Left kidney (tissue), 8 donors: ENCODE measurements at places on chromosomes 11 and 22. TPM values are rescaled to one million over a fixed set of nuclear protein-coding genes. Genes with fewer than 3 reads are reported as not detected.

ANO5 gene
- polyA plus RNA-seq, result 6.5 TPM

OTOG gene
- 0.83 TPM for polyA plus RNA-seq

TRMT2A gene
- polyA plus RNA-seq, result 46.0 TPM

XKR3 gene
- not detected for polyA plus RNA-seq

NFRKB gene
- polyA plus RNA-seq, result 56.1 TPM

FAM180B gene
- 0.33 TPM for polyA plus RNA-seq

ELF5 gene
- polyA plus RNA-seq, result 78.7 TPM

SCGB1A1 gene
- not detected for polyA plus RNA-seq

NFAM1 gene
- polyA plus RNA-seq, result 0.81 TPM

MAP6 gene
- polyA plus RNA-seq, result 8.6 TPM

SLC25A45 gene
- 7.2 TPM for polyA plus RNA-seq

CCDC34 gene
- polyA plus RNA-seq, result 29.8 TPM

ALDH3B2 gene
- 2.8 TPM for polyA plus RNA-seq

POU2AF2 gene
- not detected for polyA plus RNA-seq

BTG4 gene
- not detected for polyA plus RNA-seq

DNA sequence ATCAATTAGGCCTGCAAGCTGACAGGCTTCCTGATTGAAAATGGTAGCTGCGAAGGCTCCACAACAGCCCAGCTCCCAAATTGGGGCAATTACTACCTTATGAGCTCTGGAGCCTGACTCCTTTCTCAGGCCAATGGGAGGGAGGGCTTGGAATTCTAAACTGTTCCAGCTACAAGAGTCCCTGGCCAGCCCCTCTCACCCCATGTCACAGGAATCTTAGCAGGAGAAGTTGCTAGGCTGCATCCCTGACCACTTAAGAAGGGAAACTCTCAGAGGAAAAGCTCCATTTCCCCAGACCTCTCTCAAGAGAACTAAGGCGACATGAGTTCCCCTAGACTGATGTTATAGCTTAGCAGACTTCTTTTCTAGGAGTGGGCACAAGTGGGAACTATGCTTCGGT lies 4.9 kb downstream of the LRP4 start:
- DNase-seq, result no peak

DNA sequence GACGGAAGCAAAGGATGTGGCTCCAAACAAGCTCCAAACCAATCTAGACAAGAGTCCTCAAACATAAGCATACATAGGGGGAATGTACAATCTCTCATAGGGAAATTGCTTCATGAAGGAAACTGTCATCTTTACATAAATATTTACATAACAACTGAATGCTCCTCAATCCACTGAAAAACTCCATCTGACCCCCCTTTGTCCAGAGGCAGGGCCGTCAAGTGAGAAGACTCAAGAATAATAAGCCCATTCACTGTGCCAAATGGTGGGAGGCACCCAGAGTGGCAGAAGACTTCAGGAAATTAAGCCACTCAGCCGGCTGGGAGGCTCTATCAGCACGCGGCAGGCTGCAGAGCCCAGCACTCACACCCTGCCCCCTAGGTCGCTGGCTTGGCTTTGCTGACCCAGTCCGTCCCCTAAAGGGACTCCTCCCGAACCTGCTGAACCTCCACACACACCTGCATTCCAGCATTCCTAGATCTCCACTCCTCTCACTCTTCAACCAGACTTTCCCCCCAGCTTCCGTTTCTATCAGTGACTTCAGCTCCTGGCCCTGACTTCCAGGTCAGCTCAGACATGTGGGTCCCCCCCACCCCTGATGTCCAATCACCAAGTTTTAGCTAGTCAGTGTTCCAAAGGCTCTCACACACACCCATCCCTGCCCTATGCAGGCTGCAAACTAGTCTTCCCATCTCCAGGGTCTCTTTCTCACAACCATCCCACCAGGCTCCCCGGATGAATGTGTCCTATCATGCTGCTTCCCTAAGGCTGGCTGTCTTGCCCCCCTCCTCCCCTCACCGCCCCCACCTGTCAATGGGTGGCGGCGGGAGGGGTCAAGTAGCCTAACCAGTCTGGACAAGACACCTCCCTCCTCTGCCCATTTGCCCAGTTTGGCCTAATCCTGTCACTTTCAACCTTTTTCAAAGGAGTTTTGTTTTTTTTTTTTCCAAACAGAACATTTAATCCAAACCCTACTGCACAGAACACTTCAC lies 11.3 kb downstream of the VPS37C start:
- no peak for DNase-seq

GRCh38 chr11:66883016-66883965 lies 26.4 kb downstream of the LRFN4 start:
- no peak for DNase-seq

GRCh38 chr11:59076876-59077571 lies 9.1 kb upstream of the GLYATL1B start:
- DNase-seq, result no peak

- no peak for DNase-seq
Measured at GRCh38 chr11:44943696-44944095, 7.0 kb downstream of the TP53I11 start.

DNA sequence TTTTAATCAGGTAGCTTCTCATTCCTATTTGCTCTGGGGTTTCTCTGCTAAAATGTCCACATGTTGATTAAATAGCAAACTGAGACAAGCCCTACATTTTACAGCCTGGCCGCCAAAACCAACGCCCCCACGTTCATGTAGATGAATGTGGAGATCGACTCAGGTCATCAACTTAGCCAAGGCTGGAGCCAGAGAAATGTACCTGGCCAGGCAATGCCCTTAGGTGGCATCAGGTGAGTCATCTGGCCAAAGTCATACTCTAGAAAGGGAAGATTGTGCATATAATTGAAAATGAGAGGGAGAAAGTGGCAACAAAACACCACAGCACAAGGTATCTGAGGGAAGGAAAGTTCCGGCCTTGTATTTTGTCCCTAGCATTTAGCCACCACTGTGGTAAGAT lies 37.1 kb upstream of the CCDC89 start:
- DNase-seq, result no peak

DNA sequence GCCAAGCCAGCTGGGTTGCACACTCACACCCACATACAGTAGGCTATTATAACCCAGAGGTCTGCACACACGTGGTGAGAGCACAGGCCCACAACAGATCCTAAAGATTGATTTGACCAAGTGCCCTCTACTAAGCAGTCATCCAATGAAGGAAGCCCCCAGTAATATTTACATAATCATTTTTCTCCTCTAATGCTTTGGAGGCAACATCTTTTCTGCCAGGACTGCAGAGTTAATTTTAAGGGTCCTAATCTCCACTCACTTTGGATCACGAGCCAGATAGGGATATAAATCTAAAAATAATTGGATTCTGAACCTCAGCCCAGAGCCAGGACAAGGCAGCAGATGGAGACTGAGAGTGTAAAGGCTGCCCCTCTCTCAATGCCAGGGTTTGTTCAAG lies 49.1 kb upstream of the MTNR1B start:
- no peak for DNase-seq

DNA sequence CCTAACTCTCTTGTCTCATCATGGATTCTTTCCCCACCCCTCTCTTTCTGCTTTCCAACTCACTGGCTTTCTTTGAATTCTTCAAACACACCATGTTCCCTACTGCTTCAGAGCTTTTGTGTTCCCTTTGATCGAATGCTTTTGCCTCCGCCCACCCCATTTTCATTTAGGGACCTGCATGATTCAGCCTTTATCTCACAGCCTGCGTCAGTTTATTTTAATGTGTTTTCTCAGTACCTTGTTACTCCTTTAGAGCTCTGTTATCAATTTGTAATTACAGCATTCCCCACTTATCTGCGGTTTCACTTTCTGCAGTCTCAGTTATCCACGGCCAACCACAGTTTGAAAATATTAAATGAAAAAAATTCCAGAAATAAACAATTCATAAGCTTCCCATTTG lies 451.3 kb downstream of the METTL15 start:
- no peak for DNase-seq

DNA sequence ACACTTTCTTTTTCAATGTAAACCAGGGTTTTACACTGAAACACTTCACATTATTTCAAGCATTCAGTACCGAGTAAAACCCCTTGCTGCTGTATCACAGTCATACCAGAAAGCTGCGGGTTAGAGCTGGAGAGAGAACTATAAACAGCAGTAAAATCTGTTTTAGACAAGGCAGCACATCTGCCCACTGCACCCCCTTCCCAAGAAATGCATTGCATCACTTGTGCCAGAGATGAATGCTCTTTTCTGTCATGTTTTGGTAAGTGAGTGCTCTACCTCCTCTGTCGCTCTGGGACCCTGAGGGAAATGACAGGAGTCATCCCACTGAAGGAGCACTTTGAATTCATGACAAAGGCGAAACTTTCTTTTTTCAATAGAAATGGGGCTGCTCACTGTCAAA lies 107.2 kb downstream of the MAML2 start:
- no peak for DNase-seq

DNA sequence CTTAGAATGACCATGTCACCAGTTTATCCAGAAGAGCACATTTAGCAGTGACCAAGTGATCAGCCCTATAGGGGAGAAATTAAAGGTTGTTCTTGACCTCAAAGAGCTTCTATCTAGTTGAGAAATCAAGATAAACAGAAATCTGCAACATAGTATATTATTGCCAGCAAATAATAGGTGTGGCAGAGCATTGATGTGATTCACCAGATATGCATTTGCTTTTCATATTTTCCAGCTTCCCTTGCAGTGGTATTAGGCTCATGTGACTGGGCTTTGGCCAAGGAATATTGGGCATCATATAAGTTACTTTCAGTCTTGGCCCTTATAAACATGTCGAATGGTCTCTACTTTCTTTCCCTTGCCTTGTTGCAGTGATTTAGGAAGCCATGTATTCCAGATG lies 34.5 kb downstream of the COMMD9 start:
- DNase-seq, result no peak

DNA sequence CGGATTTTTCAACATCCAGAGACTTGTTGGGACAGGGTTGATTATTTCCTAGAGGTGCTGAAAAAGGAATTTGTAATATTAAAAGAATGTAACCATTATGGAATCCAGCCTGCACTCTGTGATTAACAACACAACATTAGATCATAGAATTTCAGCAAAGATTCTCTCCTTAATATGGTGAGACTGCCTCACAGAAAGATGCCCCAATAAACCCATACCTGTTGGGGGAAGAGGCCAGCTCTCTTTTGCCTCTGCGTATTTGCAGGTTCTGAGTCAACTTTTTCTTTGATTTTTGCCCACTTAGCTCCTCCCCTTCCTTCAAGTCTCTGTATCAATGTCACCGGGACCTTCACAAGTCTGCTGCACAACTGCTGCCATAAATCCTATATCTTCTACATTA lies 12.4 kb upstream of the MTMR3 start:
- DNase-seq, result no peak

- no peak for DNase-seq
Measured at GRCh38 chr11:104127828-104128227, 36.1 kb downstream of the PDGFD start.

DNA sequence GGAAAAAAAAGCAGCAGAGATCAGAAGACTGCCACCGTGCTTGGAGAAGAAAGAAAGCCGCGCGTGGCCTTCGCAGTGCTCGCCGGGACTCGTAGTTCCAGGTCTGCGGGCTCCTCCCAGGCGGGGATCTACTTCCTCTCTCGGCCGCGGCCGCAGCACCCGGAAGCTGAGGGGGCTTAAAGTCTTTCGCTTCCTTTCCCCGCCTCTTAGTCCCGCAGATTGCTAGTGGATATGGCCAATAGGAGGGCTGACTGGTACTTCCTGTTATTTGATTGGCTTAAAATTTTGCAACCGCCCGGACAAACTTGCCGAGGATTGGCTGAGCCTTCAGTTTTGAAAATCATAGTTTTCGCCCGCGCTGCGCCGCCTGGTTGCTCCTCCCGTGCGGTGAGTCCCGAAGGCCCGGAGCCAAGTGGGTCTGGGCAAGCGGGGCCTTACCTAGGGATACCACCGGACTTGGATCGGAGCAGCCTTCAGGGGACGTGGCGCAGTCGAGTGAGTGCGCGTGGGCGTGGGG lies at the start of gene INCENP:
Gene INCENP (plus strand): TSS at position 343 of the 517 bp plus-strand sequence. CDS start 4,151 bp downstream, outside the sequence.
- DNase-seq, result peak; percentile 99

- DNase-seq, result no peak
Measured at GRCh38 chr22:22983123-22983522, 87.2 kb upstream of the GNAZ start.

GRCh38 chr11:118610773-118611432 lies 3.5 kb downstream of the PHLDB1 start:
- DNase-seq, result no peak

DNA sequence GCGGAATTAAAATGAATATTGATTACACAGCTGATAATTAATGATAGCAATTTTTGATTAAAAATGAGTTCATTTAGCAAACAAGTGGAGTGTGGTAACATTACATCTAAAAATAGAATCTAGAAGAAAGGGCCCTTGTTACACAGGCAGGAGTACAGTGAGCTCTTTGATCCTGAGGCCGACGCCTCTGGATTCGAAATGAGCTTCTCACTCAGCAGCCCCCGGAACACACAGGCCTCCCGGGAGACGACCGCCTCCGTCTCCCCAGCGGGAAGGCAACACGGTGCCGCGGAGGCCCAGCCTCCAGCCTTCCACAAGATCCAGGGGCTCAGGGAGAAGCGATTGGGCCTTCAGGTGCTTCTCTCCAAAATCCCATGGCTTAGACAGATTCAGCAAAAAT lies 379.1 kb downstream of the BRD1 start:
- DNase-seq, result no peak

- DNase-seq, result no peak
Measured at GRCh38 chr11:64316672-64317324, 561 bp downstream of the TRMT112 start.

- no peak for DNase-seq
Measured at GRCh38 chr11:114147375-114148012, 88.0 kb downstream of the ZBTB16 start.

DNA sequence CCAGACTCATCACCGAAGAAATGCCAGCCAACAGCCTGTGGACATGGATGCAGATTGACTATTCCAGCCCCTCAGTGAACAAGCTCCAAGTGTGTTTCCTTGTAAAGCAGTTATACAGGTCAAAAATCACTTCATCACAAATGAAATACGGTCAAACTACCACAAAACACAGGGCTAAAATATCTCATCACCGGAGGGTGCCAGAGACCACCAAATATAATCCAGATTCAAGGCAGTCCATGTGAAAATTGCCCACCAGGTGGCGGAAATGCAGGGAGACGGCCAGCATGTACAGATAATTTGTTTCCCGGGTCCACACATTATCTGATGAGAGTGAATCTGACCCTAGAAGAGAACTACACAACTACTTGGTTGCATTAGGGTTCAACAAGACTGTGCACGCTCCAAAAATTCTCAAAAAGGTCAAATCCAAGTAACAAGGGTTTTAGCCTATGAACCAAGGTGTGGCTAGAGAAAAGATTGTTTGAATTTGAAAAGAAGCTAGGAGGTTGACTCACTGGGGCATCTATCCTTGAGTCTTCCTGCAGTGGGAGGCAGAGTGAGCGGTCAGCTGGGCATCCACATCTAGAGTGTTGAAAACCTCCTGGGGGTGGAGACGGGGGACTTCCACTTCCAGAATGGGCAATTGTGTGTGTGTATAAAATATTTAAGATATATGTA lies 71.7 kb downstream of the IGLL5 start:
- DNase-seq, result peak; percentile 87
